ENCODE measurements at places on chromosomes 2 and 18.

- no peak for DNase-seq
Observed at GRCh38 chr2:175063741-175064140, 58.6 kb upstream of the CHN1 start.

DNA sequence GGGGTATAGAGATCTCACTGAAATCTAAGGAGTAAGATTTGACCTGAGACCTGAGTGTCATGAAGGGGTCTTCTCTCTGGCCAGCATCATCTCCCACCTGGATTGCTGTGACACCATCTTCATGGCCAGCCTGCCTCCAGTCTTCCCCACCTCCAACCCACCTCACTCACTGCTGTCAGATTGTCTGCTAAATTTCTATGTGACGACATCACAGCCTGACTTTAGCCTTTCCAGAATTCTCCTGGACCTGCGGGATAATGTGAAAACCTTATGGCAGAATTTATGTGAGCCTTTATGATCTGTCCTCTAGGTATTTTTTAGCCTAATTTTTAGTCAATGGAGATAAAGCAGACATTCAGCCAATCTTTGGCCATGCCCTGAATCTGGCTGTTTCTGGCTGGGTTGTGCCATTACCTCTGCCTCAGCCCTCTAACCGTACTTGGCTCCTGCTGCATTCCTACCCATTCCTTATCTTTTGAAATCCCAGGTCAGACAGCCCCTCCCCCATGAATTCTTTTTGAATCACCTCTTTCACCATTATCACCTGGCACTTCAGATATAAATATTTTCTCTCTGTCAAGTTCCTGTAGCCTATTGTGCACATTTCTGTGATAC lies 66.4 kb upstream of the MMADHC start:
- DNase-seq, result no peak

DNA sequence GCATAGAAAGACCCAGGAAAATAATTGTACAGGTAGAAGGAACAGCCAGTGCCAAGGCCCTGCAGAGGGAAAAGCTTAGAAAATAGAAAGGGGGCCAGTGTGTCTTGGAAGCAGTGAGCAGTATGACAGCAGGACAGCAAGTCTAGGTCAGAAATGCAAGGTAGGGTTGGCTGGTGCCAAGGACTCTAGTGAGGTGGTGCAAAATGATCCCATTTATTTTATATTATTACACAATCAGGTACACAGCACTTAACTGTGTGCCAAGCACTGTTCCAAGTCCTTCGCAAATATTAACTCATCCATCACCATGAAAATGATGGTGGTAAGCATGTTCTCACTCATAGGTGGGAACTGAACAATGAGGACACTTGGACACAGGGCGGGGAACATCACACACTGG lies 100.0 kb downstream of the AQP4 start:
- DNase-seq, result no peak

GRCh38 chr2:105446501-105446900 lies 47.6 kb upstream of the FHL2 start:
- no peak for DNase-seq

- DNase-seq, result no peak
Observed at GRCh38 chr2:95106081-95106480, 15.5 kb downstream of the MRPS5 start.

- no peak for DNase-seq
Observed at GRCh38 chr18:47036927-47037578, 1.6 kb upstream of the ELOA2 start.

GRCh38 chr2:8442833-8443486 lies 238.9 kb upstream of the ID2 start:
- DNase-seq, result no peak

DNA sequence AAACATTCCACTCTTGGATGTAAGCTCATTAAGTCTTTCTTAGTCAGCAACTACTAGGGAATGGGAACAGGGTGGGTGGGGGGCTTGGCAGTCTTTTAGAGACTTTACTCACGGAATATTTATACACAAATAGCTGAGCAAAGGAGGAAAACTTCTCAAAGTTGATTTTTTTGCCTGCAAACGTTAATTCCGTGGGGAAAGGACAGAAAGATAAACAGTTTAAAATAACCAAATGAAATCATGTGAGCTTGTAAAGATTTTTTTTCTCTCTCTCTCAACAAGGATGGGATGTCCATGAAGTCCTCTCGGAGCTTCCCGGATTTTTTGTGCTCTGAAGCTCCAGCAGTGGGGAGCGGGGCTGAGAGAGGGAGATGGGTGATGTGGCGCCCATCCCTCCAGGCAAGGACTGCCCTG lies 32.2 kb upstream of the MAT2A start:
- DNase-seq, result peak; percentile 60

DNA sequence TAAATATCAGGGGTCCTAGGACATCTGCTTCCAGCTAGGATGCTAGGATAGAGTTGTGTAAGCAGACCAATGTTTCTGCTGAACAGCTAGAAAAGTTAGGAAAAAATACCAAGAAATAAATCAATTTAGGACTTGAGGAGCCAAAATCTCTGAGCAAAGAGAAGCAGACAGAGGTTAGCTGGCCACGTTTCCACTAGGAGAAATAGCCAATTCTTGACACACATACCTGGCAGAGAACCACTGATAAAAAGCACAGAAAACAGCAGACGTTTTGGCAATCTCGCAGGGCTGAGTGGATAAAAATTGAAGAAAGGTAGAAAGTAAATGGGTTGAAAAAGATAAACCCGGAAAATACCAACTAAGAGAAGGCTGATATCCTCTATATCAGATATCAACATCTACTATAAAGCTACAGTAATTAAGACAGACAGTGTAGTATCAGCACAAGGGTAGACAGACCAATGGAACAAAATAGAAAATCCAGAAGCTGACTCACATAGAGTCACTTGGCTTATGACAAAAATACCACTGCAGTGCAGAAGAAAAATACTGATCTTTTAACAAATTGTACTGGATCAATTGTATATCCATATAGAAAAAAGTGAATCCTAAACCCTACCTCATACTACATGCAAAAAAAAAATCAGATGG lies 306.1 kb upstream of the KLHL29 start:
- no peak for DNase-seq

- peak; percentile 66 for DNase-seq
Observed at GRCh38 chr18:24272229-24272525, 125.4 kb downstream of the OSBPL1A start.

DNA sequence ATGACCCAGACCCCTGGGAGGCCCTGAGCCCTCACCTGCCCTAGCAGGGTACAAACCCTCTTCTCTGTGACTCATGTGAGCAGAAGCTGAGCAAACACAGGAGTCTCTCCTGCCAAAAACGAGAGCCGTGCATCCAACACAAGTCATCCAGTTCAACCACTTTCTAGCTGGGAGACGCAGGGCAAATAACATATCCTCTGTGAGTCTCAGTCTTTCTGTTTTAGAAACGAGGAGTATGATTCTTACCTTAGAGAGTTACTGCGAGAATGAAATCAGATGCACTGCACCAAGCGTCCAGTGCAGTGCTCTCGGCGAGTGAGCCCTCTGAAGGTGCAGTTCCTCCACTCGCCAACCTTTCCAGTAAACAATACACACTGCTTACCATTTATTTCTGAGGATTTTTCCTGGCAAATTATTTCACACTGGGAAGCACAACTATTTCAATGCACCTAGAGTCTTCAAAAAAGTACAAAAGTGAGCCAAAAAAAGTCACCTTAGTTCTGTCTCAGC lies 331.8 kb upstream of the MYT1L start:
- DNase-seq, result no peak

DNA sequence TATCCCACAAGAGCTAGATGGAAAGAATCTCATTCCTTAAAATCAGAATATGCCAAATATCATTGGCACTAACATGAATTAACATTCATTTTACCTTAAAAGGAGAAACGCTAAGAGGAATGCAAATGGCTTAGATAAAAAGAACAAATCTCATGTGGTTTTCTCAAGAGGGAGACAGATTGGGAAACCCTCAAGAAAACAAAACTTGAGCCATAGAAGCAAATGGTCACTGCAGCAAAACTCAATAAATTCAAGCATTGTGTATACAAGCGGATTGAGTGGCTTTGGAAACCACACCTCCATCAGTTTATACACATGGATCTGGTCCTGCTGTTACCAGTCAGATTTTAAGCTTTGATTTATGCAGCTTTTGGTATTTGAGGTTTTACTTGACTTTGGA lies 1331.8 kb upstream of the ZEB2 start:
- no peak for DNase-seq

DNA sequence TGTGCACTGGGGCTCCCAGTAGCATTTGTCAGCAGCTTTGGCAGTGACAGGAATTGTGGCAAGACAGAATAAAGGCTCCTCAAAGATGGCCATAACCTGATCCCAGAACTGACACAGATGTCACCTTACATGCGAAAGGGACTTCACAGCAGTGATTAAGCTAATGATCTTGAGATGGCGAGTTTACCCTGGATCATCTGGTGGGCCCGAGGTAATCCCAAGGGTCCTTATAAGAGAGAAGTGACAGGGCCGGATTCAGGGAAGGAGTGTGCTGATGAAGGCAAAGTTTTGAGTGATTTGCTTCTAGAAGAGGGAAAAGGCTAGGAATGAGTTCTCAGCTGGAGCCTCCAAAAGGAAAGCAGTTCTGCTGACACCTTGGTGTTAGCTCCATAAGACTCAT lies 333.9 kb downstream of the LPIN1 start:
- no peak for DNase-seq

DNA sequence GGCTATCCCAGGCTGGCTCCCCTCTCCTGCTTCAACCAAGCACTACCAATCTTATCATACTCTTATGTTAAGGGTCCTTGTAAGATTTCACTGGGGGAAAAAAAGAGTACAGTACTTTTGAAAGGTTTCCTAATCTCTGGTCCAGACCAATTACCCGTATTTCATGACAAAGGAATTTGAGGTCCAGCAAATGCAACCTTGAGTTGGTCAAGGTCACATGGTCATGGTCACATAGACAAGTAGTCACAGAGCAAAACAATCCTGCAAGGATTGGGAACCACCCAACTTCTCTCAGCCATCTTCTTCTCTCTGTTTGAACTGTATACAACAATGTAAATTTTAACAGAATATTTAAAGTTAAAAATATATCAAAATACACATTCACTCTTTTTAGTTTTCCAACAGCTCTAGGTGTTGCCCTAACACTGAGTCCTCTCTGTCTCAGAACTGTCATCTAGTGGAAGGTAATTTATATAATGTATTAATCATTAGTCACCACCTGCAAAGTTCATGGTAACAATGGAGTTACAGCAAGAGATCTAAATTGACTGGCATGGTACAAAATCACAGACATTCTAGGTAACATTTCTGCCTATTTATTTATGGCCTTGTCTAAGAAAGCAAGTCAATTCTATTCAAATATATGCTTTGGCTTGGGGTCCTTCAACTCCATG lies 21.5 kb downstream of the DTNB start:
- DNase-seq, result no peak

- DNase-seq, result peak; percentile 51
Observed at GRCh38 chr2:114550895-114551793, 108.7 kb downstream of the DPP10 start.

- DNase-seq, result no peak
Observed at GRCh38 chr2:84280873-84281272, 178.2 kb downstream of the SUCLG1 start.

- DNase-seq, result no peak
Observed at GRCh38 chr2:231957913-231958763, 3.4 kb upstream of the DIS3L2 start.

GRCh38 chr2:39608686-39609441 lies 56.9 kb upstream of the TMEM178A start:
- no peak for DNase-seq

GRCh38 chr18:39602131-39602530 lies 2036.5 kb upstream of the CELF4 start:
- DNase-seq, result no peak

GRCh38 chr2:40113997-40114396 lies 334.9 kb upstream of the THUMPD2 start:
- no peak for DNase-seq

GRCh38 chr18:75215663-75216062 lies 5.1 kb downstream of the TSHZ1 start:
- no peak for DNase-seq

Measured in fibroblast of the aortic adventitia (primary cell).